Activated naive CD8-positive, alpha-beta T cell treated with anti-CD3 and anti-CD28 coated beads, Interleukin-2, amount 10 ng/mL, durations not matched to agents 7 days and 5 days (primary cell): ENCODE measurements at places on chromosomes 1 and 21. TPM values are rescaled to one million over a fixed set of nuclear protein-coding genes. Genes with fewer than 3 reads are reported as not detected.
A peak's percentile ranks its signal among the peaks of the same experiment; 100 is the strongest.

DNA sequence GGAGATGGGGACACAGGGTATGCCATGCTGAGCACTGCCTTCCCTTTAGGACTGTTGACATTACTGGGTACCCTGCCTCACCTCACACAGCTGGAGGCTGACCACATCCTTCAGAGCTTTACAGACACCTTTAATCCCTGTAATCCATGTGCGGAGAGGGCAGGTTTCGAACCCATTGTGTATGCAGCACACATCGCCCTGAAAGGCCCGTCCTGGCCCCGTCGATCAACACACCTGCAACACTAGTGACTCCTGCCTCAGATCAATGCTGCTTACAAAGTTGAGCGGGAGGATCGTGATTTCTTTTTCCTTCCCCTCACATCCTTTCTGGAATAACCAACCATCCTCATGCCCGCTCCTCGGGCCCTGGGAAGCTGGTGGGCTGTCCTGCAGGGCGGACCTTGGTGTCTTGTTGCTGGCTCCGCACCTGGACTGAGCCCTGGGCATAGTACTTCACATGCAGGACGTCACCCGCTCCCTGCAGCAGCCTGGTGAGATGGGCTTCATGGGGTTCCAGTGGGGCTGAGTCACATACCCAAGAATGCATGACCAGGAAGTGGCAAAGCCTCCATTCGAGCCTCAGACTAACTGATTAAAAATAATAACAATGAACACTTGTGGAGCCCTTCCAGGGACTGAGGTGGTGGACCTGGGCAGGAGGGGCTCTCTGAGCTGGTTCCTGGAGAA is 403.6 kb downstream of the PTPRU start:
- no peak for DNase-seq

GRCh38 chr1:33312413-33312749 is 8.5 kb downstream of the A3GALT2 start:
- no peak for DNase-seq

BMP8B gene
- 0.68 TPM for total RNA-seq

FMOD gene
- total RNA-seq: not detected

GBP3 gene
- total RNA-seq: 50.7 TPM

GRCh38 chr1:6154525-6155319 is 25.4 kb downstream of the CHD5 start:
- DNase-seq: no peak

FOXO6 gene
- total RNA-seq: not detected

DNA sequence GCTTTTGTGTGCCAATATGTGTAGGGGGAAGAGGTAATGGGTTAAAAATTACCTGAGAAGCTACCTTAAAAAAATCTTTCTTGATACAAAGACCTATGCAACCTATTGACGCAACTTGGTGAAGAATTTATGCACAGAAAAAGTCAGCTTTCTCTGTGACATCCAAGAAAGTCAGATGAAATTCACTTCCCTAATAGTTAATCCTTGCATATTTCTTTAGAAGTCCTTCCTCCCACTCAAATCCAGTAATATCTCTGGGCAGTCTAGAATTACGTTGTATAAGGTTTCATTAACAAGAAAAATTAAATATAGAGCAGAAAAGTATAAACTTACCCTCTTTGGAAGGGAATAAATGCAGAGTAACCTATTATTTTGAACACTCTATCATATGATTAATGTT is 2.9 kb downstream of the UBAP2L start:
- DNase-seq: no peak

DNA sequence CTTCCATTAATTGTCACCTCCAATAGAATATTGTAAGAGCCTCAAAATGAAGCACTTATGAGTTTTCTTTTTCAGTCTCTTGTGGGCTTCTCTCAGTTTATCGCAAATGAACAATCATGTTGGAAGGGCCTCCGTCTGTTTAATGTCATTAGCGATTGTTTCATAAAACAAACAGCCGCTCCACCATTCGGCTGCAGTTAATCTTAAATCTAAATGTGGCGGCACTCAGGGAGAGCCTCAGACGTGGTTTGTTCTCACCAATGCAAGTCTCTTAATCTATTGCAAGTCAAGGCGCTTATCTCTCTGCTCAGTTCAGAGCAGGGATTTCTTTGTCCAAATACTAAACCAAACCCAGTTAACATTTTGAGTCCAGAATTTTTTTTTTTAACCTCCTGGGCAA is 34.9 kb upstream of the ESRRG start:
- no peak for DNase-seq

DNA sequence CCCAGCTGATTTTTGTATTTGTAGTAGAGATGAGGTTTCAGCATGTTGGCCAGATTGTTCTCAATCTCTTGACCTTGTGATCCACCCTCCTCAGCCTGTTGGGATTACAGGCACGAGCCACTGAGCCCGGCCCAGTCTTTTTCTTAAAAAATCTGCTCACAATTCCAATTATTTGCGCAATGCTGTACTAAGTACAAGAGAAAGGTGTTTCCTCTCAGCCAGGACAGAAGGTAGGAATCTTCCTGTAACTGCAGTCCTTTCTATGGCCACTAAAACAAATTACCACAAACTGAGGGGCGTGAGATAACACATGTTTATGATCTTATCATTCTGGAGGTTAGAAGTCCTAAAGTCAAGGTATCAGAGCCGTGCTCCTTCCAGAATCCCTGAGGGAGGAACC is 6.9 kb upstream of the CBR3 start:
- DNase-seq: no peak

DENND1B gene
- 25.9 TPM for total RNA-seq

GRCh38 chr21:41366522-41367151 is 4.8 kb downstream of the MX2 start:
- no peak for DNase-seq

GRCh38 chr1:117821774-117822482 is 107.5 kb downstream of the GDAP2 start:
- DNase-seq: no peak

DNA sequence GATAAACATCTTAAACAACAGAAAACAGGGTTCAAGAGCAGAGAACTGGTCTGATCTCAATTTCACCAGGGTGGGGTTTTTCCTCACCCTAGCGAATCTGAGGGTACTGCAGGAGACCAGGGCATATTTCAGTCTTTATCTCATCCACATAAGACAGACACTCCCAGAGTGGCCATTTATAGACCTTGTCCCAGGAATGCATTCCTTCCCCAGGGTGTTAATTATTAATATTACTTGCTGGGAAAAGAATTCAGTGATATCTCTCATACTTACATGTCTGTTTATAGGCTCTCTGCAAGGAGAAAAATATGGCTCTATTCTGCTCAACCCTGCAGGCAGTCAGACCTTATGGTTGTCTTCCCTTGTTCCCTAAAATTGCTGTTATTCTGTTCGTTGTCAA is 84.1 kb downstream of the LYPLAL1 start:
- no peak for DNase-seq

DNA sequence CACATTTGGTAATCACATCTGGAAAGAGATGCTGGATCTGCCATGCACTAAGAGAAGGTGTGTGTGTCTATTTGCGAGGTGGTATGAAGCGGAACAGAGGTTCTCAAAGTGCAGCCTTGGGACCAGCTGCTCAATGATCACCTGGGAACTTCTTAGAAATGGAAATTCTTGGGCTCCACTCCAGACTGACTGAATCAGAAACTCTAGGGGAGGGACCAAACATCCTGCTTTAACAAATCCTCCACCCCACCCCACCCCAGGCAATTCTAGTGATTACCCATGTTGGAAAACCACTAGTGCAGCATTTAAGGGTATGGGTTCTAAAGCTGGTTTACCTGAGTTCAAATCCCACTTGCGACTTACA is 143.9 kb upstream of the JUN start:
- DNase-seq: no peak

- DNase-seq: no peak
Measured at GRCh38 chr1:157201767-157202166, 63.6 kb upstream of the ETV3 start.

CYP4A11 gene
- not detected for total RNA-seq

- peak; percentile 78 for DNase-seq
Measured at GRCh38 chr1:119968068-119968492, 71.8 kb upstream of the ADAM30 start.

DNA sequence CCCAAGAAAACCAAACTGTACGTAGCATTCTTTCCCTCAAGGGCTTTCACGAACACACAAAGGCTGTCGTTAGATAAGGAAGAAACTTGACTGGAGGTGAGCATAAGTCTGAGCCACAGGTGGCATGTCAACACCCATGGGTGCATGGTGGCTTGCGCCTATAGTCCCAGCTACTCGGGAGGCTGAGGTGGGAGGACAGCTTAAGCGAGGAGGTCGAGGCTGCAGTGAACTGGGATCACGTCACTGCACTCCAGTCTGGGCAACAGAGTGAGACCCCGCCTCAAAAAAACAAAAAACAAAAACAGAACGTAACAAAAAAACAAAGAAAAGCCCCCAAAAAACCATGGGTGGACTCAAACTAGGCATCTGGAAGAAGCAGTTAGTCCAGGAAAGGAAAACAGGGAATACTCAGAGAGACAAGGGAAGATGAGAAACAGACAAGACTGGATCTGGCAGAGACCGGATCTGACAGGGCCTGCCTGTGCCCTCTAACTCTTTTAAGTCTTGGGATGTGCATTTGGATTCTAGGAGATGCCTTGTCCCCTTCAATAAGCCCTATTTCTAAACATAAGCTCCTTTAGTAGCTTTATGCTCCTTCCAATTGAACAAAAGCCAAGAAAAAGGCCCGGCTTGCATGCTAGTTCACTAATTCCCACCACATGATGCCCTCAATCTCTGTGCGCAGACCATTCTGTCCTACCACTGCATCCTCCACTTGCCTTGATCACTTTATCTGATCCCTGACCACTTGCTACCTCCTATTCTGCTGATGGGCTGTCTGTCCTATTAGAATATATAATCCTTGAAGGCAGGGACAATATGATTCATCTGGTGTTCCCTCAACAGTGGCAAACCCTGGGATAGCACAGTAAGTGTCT is 73.8 kb downstream of the APP start:
- no peak for DNase-seq

DNA sequence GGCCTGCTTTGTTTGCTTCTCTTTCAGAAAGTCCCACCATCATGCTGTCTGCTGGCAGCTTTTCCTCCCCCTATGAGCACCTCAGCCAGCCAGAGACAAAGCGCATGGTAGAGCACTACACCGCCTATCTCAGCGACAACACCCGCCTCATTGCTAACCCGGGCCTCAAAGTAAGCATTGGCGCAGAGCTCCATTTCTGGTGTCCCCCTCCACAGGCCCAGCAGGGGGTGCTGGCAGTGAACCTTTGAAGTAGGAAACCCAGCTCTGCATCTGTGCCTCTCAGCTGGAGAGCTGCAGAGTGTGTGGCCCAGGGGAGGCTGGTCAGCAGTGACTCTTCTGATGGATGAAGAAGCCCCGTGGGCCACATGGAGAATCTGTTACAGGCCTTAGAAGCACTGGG is 81.2 kb upstream of the RAVER2 start:
- peak; percentile 31 for DNase-seq
